ENCODE measurements at places on chromosomes 5 and 9.

DNA sequence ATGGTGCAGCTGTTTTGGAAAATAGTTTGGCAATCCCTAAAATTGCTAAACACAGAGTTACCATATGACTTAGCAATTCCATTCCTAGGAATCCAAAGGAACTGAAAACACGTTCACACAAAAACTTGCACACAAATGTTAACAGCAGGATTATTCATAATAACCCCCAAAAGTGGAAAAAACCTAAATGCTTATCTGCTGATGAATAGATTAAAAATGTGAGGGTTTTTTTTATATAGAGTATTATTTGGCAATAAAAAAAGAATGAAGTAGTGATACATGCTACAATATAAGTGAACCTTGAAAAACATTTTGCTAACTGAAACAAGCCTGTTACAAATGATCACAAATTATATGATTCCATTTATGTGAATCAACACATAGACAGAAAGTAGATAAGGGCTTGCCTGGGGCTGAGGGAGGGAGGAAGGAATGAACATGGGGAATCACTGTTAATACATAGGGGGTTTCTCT, 45.1 kb upstream of the TRIO start:
- H3K4me1 ChIP-seq: no peaks in the 10 kb centered on the region
- peaks cover 3% of the 10 kb centered on the region for H3K27me3 ChIP-seq
- no peaks in the 10 kb centered on the region for H3K36me3 ChIP-seq

DNA sequence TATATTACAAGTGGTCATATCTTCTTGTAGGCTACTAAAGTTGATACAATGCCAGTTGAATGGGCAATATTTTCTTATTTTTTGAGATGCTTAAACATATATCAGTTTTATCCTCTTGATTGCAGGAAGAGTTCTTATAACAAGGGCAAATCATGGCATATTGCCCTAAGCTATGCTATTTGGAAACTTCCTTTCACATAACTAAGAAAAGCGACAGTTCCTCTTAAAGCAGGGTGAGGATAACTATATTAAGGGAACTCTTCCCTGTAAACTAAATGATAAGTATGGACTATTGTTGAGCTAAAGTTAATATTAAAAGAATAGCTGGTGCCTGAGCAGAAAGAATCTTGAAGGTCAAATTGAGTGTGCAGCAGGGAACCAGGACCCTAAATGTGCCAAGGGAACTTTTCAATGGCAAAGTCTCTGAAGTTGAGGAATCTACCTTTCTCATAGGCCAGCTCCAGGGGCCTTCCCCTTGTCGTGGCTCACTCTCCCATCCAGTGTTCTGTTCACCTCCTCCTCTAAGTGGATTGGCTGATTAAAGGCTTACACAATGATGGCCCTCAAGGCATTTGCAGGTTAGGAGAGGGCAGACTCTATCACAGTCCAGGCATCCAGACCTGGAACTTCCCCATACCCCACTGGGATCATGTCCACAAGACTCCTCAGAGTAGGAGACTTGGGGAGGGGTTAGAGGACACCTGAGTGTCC, 26.8 kb downstream of the FYB1 start:
- H3K4me3 ChIP-seq: peak overlapping the region; percentile 83
- peak overlapping the region; percentile 90 for H3K27ac ChIP-seq
- no peak for DNase-seq
- peaks cover 97% of the 10 kb centered on the region for H3K4me1 ChIP-seq
- peaks cover 19% of the 10 kb centered on the region for H3K36me3 ChIP-seq

- H3K36me3 ChIP-seq: no peaks in the 10 kb centered on the region
- H3K4me3 ChIP-seq: no peak overlapping the region
- peaks cover 5% of the 10 kb centered on the region for H3K27me3 ChIP-seq
- H3K27ac ChIP-seq: no peak overlapping the region
- no peak for DNase-seq
These were observed 46.3 kb downstream of the FSTL4 start for GRCh38 chr5:133565993-133566392.

DNA sequence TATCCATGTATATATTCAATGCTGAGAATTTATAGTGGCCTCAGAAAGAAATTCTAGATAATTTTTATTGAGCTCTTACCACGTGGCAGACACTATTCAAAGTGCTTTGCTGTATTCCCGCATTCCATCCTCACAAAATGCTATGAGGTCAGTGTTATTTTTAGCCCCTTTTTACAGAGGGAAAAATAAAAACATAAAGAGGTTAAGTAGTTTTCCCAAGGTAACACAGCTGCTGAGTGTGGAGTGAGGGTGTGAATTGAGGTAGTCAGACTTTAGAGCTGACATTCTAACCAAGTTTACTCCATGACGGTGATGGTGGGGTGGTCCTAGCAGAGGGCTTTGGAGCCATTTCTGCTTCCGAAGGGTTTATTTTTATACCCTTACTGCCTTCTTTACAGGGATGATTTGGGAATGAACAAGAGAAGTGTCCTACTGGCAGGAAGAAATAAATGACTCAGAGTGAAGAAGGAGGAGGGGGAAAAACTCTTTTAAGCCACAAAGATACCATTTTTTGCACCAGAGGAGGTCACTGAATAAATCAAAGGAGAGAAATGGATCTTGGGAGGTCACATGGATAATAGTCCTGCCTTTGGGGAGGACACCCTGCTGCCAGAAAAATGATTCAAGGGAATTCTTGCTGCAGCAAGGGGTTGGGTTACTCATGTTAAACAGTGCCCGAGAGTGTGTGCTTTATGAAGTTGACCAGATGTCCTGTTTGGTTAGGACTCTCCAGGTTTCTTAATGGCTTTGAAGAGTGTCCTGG, 76.1 kb downstream of the HMHB1 start:
- no peak overlapping the region for H3K4me3 ChIP-seq
- H3K36me3 ChIP-seq: peaks cover 4% of the 10 kb centered on the region
- H3K27me3 ChIP-seq: peaks cover 16% of the 10 kb centered on the region
- no peak overlapping the region for H3K27ac ChIP-seq
- DNase-seq: no peak

DNA sequence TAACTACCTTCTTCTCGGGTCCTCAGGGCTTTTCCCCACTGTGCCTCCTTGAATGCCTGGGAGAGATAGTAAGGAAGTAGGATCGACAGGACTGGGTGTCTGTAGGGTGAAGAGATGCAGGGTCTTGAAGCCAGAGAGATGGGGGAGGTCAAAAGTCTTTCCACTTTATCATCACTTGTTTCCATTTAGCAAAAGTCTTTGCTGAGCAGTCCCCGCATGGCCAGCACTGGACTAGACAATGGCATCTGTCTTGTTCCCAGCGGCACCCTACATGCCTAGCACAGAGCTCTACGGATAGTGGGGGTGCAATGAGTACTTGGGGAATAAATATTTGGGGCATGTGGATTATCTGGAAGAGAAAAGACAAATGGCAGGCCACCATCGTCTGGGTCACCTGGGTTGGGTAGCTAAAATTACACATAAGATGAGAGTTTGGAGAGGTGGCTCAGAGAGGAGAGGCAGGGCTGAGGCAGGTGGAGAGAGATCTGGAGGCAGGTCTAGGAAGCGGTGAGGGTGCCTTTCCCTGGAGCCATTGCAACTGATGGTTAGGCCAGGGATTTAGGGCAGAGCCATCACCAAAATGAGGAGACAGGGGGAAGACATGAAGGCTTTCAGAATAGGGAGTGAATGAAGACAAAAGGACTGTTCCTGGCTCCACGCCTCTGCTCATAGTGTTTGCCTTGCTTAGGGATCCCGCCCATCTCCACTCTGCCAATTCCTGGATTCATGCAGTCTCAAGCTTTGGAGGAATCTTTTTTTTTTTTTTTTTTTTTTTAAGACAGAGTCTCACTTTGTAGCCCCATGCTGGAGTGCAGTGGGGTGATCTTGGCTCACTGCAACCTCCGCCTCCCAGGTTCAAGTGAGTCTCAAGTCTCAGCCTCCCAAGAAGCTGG, 250.8 kb upstream of the KLF4 start:
- H3K4me3 ChIP-seq: no peak overlapping the region
- H3K4me1 ChIP-seq: no peaks in the 10 kb centered on the region
- no peak for DNase-seq
- no peaks in the 10 kb centered on the region for H3K27me3 ChIP-seq

DNA sequence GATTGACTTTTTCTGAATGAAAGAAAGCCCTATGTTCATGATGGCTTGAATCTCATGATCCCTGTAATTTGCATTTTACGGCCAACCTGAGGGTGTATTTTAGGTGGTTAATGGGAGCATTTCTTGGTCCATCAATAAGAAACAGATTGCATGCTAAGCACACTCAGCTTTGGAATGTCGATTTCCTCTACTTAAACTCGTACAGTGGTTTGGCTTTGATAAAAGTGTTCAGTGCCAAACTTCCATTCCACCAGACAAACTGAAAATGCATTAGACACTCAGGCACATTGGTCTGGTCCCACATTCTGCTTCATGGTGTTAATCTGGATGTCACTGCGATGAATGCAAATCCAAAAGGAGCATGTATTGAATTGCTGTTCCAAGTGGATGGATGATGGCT, 77.0 kb downstream of the VCAN start:
- H3K4me3 ChIP-seq: no peak overlapping the region
- H3K36me3 ChIP-seq: no peaks in the 10 kb centered on the region
- no peak for DNase-seq

DNA sequence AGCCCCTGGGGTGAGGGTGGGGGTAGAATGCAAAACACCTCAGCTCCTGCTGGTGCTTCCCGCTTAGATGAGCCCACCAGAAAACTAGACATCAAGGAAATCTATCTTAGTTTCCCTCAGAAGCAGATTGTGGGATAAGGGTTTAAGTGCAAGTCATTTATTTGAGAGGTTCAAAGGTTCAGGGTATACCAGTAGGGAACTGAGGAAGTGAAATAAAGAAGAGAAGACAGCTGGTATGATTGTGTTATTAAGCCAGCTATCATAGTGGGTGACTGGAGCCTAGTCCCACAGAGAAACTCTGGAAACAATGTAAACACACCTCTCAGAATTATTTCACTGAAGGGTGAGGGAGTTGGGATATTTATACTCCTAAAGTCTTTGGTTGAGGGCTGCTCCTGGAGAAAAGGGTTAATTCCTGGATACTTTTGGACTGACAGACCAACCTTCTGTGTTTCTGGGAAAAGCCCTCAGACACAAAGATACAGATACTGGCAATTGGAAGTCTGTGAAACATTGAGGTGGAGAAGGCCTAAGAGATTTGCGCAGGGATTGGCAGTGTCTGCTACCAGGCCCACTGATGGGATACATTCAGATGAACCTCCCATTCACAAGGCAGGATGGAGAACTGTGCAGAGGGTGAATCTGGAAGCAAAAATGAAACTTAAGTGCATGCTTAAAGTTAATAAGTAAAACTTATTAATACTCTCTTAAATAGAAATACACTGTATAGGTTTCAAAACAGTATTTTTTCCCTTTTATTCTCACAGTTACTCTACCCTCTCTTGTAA, 6.4 kb upstream of the DCTN4 start:
- no peak overlapping the region for H3K27ac ChIP-seq
- peaks cover 2% of the 10 kb centered on the region for H3K27me3 ChIP-seq
- no peaks in the 10 kb centered on the region for H3K36me3 ChIP-seq
- no peaks in the 10 kb centered on the region for H3K4me1 ChIP-seq
- DNase-seq: no peak
- no peak overlapping the region for H3K4me3 ChIP-seq

DNA sequence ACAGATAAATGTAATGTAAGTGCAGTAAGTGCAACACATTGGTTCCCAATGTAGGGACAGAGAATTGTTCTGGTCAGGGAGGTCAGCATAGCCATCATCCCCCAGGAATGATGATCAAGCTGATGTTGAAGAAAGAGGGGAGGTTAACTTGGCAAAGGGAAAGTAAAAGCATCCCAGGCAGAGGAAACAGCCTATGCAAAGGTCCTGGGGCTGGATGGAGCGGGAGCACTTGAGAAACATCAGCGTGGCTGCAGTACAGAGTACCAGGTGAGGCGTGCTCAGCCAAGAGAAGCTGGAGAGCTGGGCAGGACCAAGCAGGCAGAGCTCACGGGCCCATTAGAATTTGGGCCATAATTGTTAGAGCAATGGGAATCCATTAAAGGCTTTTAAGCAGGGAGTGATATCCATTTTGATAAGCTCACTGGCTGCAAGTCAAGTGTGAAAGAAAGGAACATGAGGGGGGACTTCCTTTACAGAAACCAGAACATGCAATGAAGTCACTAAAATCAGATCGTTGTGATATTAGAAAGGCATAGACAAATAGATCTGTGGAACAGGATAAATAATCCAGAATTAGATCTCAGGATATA, 50.1 kb upstream of the HAND1 start:
- H3K27me3 ChIP-seq: peaks cover 9% of the 10 kb centered on the region
- no peak overlapping the region for H3K4me3 ChIP-seq
- no peaks in the 10 kb centered on the region for H3K4me1 ChIP-seq
- no peaks in the 10 kb centered on the region for H3K36me3 ChIP-seq
- no peak overlapping the region for H3K27ac ChIP-seq

DNA sequence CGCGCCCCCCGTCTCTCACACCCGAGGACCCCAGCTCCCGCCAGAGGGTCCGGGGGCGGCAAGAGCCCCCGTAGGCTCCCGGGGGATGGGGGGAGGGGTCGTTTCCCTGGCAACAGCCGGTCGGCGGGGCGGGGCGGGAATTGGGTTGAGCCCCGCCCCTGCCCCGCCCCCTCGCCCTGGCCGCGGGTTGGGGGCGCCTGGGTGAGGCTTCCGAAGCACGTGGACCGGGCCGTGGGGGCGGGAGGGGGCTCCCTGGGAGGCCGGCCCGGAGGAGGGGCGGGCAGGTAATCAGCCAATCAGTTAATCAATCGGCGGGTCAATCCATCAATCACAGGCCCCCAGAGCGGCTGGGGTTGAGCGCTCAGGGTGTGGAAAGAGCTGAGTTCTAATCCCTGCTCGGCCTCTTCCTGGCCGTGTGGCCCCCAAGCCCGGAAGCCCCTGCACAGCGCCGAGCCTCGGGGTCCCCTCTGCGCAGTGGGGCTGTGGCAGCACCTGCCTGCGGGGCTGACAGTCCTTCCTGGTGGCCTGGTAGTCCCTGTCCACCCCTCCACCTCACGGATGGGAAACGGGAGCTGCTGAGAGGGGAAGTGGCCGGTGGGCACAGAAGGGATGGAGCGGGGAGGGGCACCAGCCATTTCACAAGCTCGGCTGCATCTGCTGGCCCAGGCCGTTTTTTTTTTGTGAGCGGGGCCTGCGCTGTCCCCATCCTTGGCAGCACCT, 174.2 kb upstream of the IER5L start:
- H3K27ac ChIP-seq: no peak overlapping the region
- no peak for DNase-seq
- no peak overlapping the region for H3K4me3 ChIP-seq
- no peaks in the 10 kb centered on the region for H3K36me3 ChIP-seq
- H3K4me1 ChIP-seq: no peaks in the 10 kb centered on the region

DNA sequence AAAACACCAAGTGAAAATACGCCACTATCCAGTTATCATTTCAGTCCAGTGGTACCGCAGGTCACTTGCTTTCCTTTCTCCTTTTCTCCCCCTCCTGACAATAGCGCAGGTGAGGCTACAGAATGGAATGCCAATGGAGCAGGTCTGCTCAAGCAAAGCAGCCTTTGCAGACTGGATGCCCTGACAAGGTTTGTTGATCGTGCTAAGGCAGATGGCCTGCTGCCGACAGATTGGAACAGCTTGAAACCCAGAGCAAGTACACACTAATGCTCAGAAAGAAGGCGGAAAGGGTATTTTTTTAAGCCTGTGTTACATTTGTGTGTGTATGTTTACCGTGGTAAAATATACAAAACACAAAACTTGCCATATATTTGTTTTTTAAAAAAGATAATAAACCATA, 19.4 kb downstream of the SPACA9 start:
- no peak overlapping the region for H3K4me3 ChIP-seq
- H3K36me3 ChIP-seq: peaks cover 28% of the 10 kb centered on the region

- peaks cover 32% of the 10 kb centered on the region for H3K36me3 ChIP-seq
- peak; percentile 97 for DNase-seq
- peaks cover 59% of the 10 kb centered on the region for H3K4me1 ChIP-seq
These were observed at the start of the genes LMBRD2 and SKP2 for GRCh38 chr5:36151434-36152323. Gene LMBRD2 (minus strand): TSS chr5:36151887. CDS start chr5:36143349, 8,538 bp downstream. Gene SKP2 (plus strand): TSS chr5:36152111. CDS start chr5:36152263, 152 bp downstream.

- no peaks in the 10 kb centered on the region for H3K4me1 ChIP-seq
- H3K27me3 ChIP-seq: peaks cover 18% of the 10 kb centered on the region
- H3K4me3 ChIP-seq: no peak overlapping the region
- H3K27ac ChIP-seq: no peak overlapping the region
These were observed 126.8 kb upstream of the PTPN3 start for GRCh38 chr9:109624896-109625295.

All from activated T-helper 1 cell treated with anti-CD3 and anti-CD28 coated beads, Interleukin-12 subunit alpha, Interleukin-12 subunit beta, Interleukin-2, Interleukin-4 antibody, amounts not matched to agents 30 ng/mL and 10 ng/mL and 1 ng/mL, durations not matched to agents 14 hours and 24 hours and 36 hours (primary cell).